ENCODE measurements at places on chromosomes 7 and 10. TPM values are rescaled to one million over a fixed set of nuclear protein-coding genes. Genes with fewer than 3 reads are reported as not detected.

The EBF3 gene
- 3.7 TPM for total RNA-seq

The EFCAB10 gene
- not detected for total RNA-seq

The AKR1E2 gene
- total RNA-seq = 13.9 TPM

The OR2A5 gene
- total RNA-seq = not detected

The GRID2IP gene
- total RNA-seq = not detected

The NRAP gene
- not detected for total RNA-seq

The HHEX gene
- total RNA-seq = 2.9 TPM

The GOT1 gene
- 23.3 TPM for total RNA-seq

The ANKRD61 gene
- total RNA-seq = not detected

The ZDHHC6 gene
- 22.6 TPM for total RNA-seq

Measured in smooth muscle cell of bladder (primary cell).